ENCODE measurements at places on chromosomes 7 and 10.
A peak's percentile ranks its signal among the peaks of the same experiment; 100 is the strongest.

GRCh38 chr10:48309711-48310226 lies 3.3 kb downstream of the MAPK8 start:
- DNase-seq = peak; percentile 61

DNA sequence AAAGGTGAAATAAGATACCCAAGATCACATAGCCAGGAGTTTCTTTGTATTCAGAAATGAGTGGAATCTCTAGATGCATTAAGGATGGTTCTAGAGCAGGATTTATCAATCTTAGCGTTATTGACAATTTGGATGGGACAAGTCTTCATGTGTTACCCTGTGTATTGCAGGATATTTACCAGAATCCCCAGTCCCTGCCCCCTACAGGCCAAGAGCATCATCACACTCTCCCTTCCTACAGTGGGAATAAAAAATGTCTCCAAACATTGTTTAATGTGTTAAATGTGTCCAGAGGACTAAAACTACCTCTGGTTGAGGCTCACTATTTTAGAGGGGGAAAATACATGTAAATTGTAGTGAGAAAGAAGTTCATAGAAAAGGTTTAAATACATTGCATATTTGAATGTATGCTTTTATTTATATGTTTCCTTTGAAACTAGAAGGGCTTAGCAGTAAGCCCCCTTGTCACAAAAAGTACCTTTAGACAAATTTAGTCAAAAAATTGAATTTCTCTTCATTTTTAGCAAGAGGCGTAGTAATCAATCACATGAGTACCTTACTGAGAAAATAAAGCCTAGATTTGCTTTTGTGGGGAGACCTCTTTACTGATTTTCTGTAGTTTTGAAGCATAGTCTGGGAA lies 141.2 kb downstream of the MLLT10 start:
- DNase-seq = peak; percentile 48

GRCh38 chr10:62130948-62131347 lies 137.7 kb downstream of the RTKN2 start:
- no peak for DNase-seq

- no peak for DNase-seq
These were observed 4.6 kb downstream of the CHST3 start for GRCh38 chr10:71968553-71969474.

DNA sequence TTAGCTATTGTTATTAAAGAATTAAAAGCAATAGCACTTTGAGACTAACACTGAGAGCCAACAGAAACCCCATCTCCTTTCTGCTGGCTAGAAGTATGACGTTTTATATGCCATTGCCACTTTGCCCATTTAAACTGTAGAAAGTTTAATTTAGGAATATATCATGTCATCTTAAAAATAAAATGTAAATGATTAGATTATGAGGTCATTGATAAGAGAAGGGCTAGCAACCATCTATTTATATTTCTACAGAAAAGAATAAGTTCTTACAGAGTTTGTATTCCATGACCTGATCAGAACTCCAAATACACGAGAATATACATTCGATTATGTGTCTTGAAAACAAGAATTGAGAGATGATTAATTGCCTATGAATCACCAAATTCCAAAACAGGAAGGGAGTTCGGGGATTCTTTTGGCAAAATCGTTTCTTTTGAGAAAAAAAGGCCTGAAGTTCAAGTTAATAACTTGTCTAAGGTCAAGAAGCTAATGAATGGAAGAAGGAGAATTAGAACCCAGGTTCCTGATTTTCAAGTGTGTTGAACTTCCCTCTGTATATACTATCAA lies 227.0 kb downstream of the TRIL start:
- DNase-seq = no peak

DNA sequence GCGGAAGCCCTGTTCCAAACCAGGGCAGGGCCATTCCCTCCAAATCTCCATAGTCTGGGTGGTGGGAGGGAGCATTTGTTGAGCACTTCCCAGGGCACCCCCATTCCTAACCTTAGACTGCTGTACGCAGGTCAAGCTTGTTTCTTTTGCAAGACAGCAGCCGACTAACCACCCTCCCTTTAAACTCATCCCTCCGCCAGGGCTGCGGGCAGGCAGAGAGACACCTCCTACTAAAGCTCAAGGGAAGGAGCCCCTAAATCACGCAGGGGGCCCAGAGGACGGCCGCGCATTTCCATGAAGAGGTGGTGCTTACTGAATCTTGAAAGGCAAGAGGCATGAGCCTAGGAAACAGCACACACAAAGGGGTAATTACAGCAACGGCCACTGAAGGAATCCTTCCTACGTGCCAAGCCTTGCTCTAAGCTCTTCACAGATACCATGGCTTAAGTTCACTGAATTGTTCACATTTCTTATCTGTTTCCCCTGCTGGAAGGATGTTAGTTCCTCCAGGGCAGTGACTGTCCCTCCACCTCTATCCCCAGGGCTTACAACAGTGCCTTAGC lies 90.0 kb downstream of the PROSER2 start:
- no peak for DNase-seq

DNA sequence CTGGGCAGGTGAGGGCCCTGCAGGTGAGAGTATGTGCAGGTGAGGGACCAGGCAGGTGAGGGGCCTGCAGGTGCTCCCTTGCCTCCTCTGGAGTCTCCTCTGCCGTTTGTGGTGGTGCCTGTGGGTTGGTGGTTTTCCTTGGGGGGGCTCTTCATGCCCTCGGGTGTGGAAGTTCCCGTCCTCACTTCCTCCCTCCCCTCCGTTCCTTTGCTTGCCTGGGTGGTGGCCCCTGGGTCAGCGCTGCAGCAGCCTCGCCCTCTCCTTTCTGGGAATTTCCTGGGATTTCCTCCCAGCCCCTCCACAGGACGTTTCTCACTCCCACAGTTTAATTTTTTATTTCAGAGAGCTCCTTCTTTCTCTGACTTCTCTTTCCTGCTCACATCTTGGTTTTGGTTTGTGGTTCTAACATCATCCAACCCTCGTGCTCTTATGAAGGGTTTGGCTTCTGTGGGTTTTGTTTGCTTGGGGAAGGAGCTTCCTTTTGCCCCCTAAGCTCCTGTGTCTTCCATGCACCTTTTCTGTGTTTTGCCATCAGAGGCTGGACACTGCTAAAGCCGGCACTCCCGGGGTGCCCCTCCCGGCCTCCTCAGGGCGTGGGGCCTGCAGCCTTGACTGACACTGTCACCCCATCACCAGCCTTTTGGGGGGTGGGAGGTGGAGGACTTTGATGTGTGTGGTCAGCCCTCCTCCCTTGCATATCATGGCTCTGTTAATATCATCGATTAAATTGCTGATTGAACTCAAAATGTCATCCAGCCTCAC lies 29.2 kb upstream of the ADGRA1 start:
- DNase-seq = no peak
